ENCODE measurements at places on chromosomes 2 and 18. TPM values are rescaled to one million over a fixed set of nuclear protein-coding genes. Genes with fewer than 3 reads are reported as not detected.

DNA sequence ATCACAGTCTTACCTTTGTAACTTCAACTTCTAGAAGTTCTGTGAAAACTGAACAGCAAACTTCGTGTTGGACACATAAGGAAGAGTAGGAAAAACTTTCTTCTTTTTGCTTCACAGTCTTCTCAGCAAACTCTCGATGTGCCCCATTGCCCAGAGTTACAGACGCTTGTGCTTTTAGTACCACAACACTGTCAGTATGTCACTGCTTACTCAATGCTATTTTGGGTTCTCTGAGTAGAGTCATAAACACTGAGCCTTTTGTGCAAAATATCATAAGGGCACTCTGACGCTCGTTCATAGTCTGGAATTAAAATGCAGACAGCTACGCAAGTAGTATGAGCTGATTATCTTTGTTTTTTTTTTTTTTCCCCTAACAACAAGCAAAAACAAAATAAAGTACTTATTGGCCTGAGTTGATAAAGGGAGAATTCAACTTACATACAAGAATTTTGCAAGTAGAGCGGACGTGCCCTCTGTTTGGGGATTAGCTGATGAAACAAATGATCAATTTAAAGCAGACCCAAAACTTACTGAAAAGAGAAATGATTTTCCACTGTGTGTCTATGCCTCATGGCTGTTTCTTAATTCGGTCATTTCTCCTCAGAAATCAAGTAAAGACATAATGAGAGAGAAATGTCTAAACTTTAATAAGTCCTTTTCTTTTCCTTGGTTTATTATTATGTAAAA lies at the start of gene CDH19:
Gene CDH19, minus strand, starts transcription at position 150 of the 687 bp plus-strand sequence. CDS start 31,886 bp downstream, outside the sequence.
- DNase-seq = no peak

DNA sequence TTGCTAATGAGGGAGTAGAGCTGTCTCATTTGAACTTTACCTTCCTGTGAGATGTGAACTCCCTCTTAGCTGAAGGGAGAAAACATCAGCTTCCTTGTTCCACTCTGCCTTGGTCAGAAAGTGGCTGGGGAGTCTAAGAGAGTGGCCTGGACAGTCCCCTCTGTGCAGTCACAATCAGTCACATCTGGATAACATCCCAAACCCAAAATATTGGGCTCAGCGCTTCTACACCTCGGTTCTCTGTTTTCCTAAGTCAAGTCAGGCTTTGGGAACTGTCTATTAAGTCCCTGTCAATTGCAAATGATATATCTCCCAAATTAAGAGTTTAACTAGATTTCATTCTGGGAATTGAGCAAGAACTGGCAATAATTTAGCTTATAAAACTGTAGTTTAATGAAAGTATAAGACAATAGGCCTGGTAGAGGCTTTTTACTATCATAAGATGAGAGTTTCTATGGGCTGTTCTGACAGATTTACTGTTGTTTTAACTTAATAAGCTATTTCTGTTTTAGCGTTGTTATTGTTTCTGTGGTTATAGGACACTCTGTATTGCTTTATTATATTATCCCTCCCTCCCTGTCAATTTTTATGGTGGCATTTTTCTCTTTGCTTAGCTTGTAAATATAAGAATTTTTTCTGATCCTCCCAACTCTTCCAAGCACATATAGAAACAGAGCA lies 135.1 kb upstream of the LHCGR start:
- DNase-seq = no peak

DNA sequence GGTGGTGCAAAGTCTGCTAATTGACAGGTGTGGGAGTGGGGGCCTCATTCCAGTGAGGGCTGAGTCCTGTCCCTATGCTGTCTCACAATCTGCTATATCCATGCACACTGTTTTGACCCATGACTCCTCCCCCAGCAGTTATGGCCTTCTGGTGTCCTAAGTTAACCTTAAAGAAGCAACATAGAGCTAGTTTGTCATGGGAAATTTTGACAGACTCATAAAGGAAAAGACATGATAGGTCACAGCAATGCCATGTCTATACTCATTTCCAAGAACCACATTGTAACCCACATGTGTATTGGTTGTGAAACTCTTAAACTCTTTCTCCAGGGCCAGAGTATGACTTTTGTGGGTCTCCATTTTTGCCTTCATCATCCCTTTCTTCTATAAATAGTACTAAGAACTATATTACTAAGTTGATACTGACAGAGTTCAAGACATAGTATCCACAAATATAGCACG lies 78.2 kb upstream of the SLC1A4 start:
- DNase-seq = no peak

DNA sequence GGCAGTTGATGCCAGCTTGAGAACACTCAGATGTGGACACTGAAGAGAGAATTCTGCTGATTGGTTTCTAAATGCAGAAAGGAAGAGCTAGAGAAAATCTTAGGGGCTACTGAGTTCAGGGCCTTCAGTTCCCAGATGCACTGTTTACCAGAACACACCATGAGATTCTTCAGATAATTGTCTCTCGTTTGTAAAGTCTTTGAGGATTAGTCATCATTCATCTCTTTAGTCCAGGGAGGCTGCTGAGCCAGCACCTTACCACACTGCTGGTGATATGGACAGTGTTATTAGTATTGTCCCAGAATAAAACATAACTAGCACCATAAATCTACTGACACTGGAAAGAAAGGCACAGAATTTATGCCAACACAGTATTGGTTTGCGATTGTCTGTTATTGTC lies 690.8 kb upstream of the CELF4 start:
- no peak for DNase-seq

DNA sequence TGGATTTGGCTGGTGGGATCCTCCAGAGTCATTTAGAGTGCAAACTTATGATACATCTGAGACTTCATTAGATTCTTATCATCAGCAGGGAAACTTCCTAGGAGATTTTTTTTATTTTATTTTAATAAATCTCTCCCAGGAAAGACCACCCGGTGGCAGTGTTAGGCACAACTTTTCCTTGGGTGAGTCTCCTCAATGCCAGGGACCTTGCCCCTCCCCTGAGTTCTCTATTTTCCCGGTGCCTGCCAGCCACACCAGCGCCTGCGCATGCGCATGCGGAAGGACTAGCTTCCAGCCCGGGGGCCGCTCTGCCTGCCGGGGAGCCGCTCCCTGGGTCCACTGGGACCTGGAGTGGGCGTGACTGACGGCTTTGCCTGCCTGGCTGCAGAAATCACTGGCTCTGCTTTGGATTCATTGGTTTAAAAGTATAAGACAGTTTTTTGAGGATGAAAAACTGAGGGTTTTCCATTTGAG lies 86.6 kb downstream of the TMEM182 start:
- DNase-seq = peak; percentile 94

- DNase-seq = no peak
Observed at GRCh38 chr2:70089220-70089982, 2.1 kb downstream of the PCBP1 start.

GRCh38 chr2:122805346-122805745 lies 1049.9 kb downstream of the TSN start:
- no peak for DNase-seq

GRCh38 chr18:24601585-24601984 lies 141.1 kb downstream of the HRH4 start:
- DNase-seq = no peak

The STAT4 gene
- total RNA-seq = 7.7 TPM

The POTEJ gene
- not detected for total RNA-seq

The ALLC gene
- not detected for total RNA-seq

The UPP2 gene
- total RNA-seq = not detected

All from aorta (tissue), 5 donors.